ENCODE measurements at places on chromosomes 3 and 15. TPM values are rescaled to one million over a fixed set of nuclear protein-coding genes. Genes with fewer than 3 reads are reported as not detected.

DNA sequence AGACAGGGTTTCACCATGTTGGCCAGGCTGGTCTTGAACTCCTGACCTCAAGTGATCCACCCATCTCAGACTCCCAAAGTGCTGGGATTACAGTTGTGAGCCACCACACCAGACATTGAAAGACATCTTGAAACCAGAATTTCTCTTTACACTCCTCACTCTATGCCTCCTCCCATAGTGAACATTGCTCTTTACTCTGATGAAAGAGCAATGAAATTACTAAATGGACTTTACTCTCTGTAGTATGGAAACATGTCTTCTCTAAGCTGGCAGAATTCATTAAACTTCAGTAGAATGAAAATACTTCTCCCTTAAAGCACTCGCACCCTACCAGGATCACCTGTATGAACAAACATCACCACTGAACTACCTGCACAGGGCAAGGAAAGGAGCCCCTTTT is 27.8 kb upstream of the TFG start:
- no peak for DNase-seq

DNA sequence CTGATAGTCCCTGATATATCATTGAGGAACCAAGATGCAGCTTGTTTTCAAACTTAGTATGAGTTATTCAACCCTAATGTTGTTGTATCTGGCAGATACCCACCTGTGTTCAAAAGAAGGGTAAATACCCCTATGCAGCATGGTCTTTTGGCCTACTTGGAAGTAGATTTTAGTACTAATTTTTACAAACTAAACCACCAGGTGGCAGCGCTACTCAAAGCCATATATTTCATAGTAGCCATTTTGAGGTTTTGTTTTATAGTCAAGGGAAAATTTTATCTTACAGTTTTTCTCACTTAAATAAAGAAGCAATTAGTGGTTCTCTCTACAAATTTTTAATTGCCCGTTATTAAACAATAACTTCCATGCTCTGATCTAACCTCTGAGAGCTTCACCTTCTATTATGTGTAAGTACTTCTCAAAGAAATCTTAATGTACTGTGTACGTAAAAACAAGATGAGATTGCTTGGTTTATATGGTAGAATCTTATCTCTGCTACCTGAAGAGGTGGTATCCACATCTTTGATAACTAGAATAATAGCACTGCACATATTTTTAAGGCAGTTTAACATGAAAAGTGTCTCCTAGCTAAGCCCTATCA is 31.5 kb upstream of the MLF1 start:
- DNase-seq = no peak

PRSS50 gene
- total RNA-seq = not detected

GRCh38 chr3:142259359-142259758 is 34.0 kb upstream of the GK5 start:
- no peak for DNase-seq

DNA sequence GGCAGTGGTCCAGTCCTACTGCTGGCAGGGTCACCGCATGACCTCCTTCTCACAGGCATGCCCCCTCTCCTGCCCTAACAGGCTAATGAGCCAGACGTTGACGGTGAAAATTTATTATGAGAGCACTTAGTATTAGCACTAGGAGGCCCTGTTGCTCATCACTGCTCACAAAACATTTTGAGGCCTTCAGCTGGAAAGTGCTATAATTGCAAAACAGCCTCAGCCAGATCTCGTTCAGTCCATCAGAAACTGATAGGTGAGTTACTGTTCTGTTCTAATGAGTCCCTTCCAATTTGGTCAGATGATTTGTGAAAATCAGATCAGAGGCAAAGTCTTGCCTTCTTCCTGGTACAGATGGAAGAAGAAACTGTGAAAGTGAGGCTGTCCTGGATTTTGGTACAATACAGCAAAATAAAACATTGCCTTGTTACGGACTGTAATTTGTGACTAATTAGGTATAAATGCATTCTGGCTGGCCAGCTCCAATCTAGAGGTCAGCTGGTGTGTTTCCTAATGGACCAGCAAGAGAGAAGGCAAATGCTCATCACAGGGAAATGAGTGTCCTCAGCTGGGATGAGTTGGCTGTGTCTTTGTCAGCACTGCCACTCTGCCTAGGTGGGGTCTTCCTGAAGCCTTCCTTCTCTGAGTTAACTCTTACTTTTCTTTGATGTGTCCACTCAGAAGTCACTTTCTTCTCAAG is 316.8 kb downstream of the CHST2 start:
- DNase-seq = peak; percentile 68

ABHD2 gene
- total RNA-seq = 32.9 TPM

DNA sequence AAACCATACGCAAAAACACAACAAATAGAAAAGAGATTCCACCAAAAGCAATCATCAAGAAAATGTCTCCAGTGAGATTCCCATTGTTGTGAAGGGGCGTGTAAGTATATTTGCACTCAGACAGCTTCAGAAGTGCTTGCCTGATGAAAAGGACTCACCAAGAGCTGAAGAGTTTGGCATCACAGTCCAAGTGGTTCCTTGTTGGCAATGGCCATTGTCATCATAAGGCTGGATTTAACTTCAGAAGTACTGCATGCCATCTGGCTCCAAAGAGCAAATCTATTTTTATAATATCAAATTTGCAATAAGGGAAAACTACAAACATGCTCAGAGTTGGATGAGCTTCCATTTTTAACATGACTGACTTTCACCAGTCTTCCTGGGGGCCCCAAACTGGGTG is 505.3 kb upstream of the NR2F2 start:
- DNase-seq = no peak

- no peak for DNase-seq
Observed at GRCh38 chr3:177333533-177334520, 136.5 kb upstream of the TBL1XR1 start.

SAMD7 gene
- not detected for total RNA-seq

SLC22A13 gene
- total RNA-seq = not detected

GRCh38 chr3:186536883-186537844 is 7.0 kb downstream of the CRYGS start:
- no peak for DNase-seq

GRCh38 chr3:54550221-54550977 is 377.5 kb downstream of the LRTM1 start:
- DNase-seq = no peak

DNA sequence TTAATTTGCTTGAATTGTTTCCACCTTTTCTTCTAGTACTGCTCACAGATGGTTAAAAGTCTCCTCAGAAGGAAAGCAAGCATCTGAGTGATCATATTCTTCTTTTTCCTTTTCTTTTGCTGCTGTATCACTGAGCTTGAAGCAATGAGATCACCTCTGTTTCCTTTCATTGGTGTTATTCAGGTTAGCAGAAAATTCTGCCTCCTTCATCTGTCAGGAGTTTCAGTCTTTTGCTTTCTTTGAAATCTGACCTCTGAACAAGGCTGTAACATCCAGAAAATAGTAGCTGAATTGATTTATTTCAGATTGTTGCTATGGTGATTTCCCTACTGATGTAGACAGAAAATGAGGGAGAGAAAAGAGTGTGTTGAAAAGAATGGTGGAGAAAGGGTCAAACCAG is 343.0 kb downstream of the MFSD1 start:
- DNase-seq = no peak

ZNF620 gene
- 9.0 TPM for total RNA-seq

- no peak for DNase-seq
Observed at GRCh38 chr3:14834121-14834520, 15.4 kb downstream of the FGD5 start.

GHSR gene
- total RNA-seq = not detected

DNA sequence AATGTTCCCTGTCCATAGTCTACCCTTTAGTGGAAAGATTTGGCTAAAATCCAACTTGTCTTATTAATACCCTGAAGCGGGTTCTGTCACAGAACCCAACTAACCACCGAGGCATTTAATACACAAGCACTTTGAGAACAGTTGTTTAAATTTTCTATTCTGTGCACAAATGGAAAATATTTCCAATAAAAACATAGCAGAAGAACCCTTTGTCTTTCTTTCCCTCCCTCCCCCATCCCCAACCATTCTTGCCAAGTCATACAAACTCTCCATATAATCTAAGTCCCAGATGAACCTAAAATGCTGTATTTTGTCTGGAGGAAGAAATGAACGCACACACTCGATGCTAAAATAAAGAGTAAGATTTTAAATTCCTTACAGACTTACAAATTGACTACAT is 126.9 kb upstream of the STRIT1 start:
- DNase-seq = no peak

DNA sequence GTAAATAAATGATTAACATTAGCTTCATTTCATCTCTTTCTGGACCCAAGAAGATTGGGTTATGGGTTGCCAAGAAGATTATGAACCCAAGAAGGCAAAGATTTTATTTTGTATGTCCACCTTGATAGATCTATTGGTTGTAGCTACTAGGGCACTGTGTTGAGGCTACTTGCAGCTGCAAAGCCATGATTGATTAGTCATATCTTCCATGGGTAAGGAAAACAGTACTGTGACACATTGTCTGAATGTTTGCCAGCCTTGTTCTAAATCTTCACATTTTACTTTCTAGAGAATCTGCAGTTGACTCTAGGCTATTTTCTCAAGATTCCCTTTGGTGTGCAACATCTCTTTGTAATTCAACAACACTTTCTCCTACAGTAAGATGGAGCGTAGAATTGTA is 229.2 kb upstream of the KCNH8 start:
- no peak for DNase-seq

DNA sequence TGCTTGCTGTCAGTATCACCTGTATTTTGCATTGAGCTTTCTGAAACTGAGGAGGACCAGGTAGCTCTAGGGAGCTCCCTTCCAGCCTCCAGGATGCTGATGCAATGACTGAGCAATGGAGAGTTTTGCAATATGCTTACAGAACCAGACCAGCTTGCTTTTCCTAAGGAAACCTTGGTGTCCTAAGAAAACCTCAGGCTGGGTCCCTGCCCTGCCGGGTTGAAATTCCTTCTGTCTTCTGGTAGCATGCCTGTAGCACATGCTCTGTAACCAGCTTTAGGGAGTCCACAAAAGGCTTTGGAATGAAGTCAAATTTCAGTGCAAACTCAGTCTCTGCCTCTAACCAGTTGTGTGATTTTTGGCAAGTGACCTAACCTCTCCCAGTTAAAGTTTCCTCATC is 65.8 kb upstream of the GSK3B start:
- peak; percentile 96 for DNase-seq

BOC gene
- total RNA-seq = 1.0 TPM

DIS3L gene
- 15.9 TPM for total RNA-seq

DNA sequence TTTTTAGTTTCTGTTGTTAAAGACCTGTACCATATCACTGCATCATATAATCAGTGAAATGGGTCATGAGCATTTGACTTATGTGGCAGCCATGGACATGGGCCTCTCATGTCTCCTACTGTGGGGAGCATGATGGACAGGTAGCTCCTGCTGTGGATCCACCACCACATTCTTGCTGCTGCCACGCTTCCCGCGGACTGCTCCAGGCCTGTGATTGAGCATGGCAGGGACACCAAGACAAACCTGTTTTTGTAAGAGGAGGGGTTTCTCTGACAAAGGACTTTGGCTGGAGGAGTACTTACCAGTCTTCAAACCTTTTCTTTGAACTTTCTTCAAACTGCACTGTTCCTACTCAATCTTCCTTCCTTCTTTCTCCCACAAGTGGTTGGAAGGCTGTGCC is 17.9 kb upstream of the P2RY14 start:
- DNase-seq = no peak

DNA sequence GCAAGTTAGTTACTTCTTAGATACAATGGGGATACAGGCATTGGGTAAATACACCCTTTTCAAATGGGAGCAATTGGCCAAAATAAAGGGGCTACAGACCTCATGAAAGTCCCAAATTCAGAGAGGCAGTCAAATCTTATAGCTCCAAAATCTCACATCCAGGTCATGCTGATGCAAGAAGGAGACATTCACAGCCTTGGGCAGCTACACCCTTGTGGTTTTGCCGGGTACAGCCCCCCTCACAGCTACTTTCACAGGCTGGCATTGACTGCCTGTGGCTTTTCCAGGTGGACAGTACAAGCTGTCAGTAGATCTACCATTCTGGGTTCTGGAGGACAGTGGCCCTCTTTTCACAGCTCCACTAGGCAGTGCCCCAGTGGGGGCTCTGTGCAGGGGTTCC is 17.5 kb upstream of the PLSCR1 start:
- DNase-seq = no peak

- no peak for DNase-seq
Observed at GRCh38 chr3:33704891-33705290, 13.2 kb downstream of the CLASP2 start.

DNA sequence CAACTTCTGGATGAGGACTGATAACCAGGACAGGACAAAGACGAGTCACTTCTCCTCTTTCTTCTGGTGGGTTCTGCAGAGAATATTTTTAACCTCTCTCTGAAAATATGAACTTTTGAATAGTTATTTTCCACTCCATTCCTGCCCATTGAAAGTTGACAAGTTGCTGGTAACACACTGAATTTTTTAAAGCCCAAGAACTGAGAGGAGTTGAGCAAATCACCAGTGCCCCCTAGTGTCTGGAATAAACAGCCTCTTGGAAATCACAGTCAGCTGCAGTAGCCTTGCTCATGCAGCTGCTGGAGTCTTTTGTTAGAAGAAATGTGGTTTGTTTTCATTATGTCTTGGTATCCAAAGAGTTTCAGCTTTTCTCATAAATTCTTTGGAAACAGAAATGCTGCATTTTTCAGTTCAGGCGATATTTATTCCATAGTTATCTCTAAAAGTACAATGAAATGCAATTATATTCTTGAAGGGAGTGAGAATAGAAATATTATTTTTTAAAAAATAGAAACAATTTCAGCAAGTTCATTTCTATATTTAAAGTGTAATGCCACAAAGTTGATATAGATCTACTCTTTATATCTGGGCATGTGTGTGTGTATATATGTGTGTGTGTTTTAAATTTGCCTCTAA is 741.0 kb upstream of the CBLB start:
- peak; percentile 51 for DNase-seq

GRCh38 chr3:61664105-61664482 is 102.7 kb downstream of the PTPRG start:
- DNase-seq = peak; percentile 52

- DNase-seq = no peak
Observed at GRCh38 chr3:159879146-159879545, 109.5 kb upstream of the IL12A start.

- DNase-seq = no peak
Observed at GRCh38 chr15:83610901-83611685, 42.8 kb upstream of the ADAMTSL3 start.

GRCh38 chr3:117762621-117763037 is 1053.0 kb downstream of the TUSC7 start:
- no peak for DNase-seq

- no peak for DNase-seq
Observed at GRCh38 chr15:74628199-74628598, 12.6 kb downstream of the CLK3 start.

DNA sequence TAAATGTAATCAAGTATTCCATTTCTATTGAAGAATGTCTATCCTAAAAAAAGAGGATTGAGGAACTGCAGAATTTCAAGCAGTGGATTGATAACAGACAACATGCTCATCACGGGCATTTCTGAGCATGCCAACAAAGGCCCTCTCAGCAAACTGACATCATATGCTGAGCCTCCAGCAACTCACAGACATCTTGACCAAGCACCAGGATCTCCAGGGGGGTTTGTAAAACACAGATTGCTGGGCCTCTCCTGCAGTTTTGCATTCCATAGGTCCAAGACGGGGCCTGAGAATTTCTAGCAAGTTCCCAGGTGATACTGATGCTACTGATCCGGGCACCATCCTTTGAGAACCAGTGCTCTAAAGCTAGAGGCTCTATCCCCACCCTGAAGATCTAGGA is 85.0 kb downstream of the FOXP1 start:
- DNase-seq = no peak

GRCh38 chr3:55691141-55691540 is 204.0 kb upstream of the WNT5A start:
- DNase-seq = no peak

ERC2 gene
- 2.7 TPM for total RNA-seq

- no peak for DNase-seq
Observed at GRCh38 chr15:32677238-32677750, 35.8 kb downstream of the SCG5 start.

SERINC4 gene
- not detected for total RNA-seq

Data from epithelial cell of proximal tubule (primary cell).